ENCODE measurements at places on chromosomes 12 and 14.

DNA sequence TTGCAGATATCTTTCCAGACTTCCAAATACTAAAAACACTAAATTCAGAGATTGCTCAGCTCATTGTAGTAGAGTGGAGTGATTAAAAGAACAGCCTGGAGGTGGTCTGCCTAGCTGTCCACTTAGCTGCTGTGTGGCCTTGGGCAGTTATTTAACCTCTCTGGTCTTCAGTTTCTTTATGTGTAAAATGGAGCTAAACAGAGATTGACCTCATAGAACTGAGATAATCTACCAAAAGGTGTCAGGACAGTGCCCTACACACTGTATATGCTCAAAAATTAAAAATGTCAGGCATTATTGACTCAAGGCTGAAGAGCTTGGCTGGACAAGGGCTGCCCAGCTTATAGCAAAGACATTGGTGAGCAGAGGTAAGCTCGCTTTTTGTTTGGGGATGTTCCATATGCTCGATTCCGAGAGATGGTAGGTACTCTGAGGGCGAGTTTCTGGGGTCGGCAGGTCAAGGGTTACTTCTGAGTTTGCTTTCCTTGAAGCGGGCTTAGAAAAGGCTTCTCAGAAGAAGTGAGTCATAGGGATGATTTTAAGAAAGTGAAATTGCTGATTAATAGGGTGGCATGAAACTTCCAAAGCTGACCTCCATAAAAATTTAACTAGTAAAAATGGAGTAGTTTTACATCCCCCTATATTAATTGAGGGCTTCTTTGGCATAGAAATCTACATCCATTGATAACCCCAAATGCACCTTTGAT is 107.5 kb downstream of the GPATCH2L start:
- no peak for DNase-seq

GRCh38 chr14:24122416-24122815 is 7.7 kb upstream of the NRL start:
- DNase-seq = no peak

DNA sequence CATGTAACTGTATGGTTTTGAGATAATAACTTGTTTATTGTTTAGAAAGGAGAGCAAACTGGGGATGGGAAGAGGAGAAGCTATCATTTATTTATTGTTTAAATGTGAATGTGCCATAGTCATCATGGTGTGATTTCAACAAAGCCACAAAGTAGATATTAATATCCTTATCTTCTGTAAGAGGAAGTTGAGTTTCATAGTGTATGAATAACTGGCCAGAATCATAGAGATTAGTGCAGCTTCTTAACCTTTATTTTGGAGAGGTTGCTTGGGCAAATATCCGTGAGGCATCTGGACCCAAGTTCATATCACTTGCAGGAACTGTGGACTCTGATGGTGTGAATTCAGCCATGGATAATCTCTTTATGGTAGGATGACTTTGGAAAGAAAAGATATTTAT is 26.8 kb upstream of the LYZ start:
- DNase-seq = no peak

GRCh38 chr14:74038020-74038859 is 19.1 kb downstream of the BBOF1 start:
- DNase-seq = no peak

DNA sequence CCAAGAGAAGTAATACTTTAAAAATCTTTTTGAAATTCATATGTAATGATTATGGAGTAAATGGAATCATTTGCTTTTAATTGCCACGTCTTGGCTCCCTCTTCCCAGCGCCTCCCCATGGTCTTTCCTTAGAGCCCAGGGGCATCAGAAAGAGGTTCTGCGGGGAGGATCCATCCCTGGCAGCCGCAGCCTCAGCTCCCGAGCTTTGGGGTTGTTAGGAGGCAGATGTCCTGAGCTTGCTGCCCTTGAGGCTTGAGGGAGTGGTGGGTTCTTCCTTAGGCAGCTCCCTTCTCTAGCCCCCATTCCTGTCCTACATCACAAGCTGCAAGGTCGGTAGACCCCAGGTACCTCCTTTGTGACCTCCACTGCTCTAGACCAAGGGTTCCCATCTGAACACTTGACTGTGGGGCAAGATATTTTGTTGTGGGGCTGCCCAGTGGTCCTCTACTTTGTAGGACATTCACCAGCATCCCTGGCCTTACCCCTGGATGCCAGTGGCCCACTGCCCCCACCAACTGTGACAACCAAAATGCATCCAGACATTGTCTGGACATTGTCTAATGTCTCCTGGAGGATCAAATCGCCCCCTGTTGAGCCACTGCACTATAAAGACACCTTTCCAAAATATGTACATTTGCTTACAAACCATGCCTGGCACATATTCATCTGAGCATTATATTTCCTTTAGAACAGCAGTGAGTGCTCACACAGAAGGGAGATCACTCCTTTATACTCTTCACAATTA is 6.3 kb downstream of the PPP2R5C start:
- no peak for DNase-seq

DNA sequence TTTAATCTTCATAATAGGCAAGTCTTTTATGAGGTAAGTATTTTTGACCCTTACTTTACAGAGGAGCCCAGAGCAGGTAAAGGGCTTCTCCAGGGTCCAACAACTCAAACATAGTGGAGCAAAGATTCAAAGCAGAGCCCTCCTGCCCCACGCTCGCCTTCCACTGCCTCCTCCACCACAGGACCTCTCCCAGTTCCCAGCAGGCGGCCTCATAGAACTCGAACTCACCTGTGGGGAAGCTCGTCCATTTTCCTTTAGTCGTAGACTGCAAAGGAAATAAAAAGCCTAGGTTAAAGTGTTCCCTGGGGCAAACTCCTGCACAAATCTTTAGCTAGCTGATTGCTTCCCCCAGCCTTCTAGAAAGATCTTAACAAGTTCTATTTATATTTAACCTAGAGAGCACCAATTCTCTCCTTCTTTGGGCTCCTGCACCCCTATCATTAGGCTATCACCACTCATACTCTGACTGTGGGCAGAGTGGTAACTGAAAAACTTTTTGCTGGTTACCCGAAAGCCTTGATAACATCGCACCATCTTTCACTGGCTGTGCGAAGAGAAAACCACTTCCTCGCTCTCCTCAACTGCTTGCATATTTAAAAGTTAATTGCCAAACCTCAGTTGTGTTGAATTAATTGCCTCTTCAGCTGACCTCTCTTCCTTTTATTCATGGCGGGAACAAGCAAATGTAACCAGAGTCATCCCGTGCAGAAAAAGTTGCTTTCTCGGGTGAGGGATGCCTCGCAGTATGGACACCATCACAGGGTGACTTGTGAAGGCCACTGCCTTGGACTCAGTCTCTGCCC is 299.6 kb downstream of the DPF3 start:
- no peak for DNase-seq

- no peak for DNase-seq
Measured at GRCh38 chr14:21106176-21106497, 5.3 kb downstream of the TMEM253 start.

DNA sequence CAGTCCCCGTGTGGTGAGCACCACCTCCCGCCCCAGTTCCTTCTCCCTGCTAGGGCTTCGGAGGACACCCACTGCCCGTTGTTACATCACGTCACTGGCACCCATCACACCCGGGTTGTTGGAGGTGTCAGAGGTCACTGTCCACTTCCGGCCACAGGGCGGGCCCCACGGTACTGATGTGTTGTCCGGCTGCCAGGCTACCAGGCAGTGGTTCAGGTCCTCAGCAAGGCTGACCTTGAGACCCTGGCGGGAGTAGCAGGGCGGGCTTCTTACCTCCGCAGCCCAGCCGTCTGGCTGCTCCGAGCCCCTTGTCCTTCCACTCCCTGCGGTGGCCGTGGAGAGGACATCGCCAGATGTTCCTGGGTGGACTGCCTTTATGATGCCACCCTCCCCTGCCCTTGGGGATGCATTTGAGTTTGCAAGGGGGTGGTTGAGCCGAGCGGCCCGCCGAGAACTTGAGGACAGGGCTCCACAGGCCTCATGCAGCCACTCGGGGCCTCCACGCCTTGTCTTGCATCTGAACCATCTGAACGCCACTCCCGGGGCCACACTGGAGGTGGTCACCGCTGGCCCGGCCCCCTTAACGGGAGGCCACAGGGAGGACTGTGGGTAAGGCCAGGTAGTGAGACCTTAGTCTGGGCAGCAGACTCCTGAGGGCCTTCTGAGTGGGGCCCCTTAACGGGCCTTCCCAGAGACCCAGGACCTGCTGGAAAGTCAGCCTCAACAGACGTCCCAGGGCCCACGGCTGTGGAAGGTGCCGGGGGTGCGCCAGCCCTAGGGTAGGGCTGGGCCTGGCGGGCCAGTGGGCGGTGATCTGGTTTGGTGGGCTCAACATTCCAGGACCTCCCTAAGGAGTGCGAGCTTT is 27.1 kb upstream of the PLD4 start:
- no peak for DNase-seq

- DNase-seq = no peak
Measured at GRCh38 chr14:61154641-61155040, 126.5 kb downstream of the TMEM30B start.

GRCh38 chr12:25629341-25629740 is 76.3 kb upstream of the LMNTD1 start:
- DNase-seq = no peak

DNA sequence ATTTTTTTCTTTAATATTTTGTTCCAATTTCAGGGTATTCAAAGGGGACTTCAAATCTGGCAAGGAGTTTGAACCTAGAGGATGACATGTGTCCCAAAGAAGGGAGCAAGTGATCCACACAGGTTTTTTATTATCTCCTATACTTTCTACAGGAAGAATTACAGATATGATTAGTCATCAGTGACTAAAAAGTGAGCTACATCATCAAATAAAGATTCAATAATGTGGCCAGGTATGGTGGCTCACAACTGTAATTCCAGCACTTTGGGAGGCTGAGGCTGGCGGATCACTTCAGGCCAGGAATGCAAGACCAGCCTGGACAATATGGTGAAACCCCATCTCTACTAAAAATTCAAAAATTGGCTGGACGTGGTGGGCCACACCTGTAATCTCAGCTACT is 24.2 kb downstream of the GLT8D2 start:
- DNase-seq = no peak

DNA sequence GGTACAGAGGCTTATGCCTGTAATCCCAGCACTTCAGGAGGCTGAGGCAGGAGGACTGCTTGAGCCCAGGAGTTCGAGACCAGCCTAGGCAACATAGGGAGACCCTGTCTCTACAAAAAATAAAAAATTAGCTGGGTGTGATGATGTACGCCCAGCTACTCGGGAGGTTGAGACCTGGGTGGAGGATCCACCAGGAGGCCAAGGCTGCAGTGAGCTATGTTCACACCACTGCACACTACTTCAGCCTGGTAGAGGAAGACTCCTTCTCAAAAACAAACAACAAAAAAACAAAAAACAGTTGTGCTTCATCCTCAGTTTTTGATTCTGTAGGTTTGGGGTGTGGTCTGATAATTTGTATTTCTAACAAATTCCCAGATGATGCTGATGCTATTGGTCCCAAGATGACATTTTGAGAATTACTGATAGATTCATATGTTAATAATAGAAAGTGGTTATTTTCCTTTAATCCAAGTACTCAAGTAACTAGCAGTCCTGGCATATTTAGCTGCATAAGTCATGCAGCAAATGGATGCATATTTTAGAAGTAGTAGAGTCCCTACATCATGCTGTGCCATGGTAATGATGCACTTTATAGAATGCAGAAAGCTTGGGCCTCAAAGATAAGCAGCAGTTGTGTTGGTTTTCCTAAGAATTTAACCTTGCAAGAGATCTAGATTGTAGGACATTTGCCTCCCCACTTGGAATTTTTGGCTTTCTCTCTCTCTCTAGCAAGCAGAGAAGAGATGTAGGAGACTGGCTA is 76.1 kb upstream of the PAWR start:
- DNase-seq = no peak

DNA sequence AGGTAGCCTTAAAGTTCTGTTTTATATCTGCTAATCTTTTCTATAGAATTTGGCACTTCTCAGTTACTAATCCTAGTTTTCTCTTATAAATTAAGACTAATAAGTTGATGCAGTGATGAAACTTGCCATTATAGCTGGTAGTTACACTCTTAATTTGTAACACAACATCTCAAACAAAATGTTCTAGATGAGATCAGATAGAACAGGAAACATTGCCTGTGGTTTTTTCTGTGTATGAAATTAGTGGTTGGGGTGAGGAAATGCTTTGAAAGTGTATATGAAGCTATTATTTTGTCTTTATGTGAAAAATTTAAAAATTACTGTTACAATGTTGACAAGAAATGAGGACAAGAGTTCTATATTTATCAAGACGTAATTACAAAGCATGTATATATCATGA is 91.9 kb downstream of the PCNX1 start:
- no peak for DNase-seq

DNA sequence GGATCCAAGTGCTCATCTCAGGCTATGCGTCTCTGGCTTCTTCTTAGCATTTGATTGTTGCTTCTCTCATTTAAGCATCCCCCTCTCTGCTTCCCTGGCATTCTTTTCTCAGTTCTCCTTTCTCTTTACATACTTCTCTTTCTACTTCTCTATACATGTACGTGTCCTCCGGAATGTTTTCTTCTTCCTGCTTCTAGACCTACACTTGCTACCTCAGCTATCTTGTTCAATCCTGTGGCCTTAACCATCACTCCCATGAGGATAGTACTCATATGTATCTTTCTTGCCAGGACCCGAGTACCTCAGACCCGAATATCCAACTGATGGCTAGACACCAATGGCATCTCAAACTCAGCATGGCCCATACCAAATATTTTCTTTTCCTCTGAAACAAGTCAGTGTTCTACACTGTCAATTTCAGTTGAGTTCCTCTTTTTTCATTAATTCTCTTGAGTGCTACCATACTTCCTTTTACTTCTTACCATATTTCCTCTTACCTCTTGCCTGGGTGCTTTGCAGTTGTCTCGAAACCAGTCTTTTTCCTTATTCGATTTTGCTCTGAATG is 115.1 kb upstream of the SLC38A2 start:
- DNase-seq = no peak

DNA sequence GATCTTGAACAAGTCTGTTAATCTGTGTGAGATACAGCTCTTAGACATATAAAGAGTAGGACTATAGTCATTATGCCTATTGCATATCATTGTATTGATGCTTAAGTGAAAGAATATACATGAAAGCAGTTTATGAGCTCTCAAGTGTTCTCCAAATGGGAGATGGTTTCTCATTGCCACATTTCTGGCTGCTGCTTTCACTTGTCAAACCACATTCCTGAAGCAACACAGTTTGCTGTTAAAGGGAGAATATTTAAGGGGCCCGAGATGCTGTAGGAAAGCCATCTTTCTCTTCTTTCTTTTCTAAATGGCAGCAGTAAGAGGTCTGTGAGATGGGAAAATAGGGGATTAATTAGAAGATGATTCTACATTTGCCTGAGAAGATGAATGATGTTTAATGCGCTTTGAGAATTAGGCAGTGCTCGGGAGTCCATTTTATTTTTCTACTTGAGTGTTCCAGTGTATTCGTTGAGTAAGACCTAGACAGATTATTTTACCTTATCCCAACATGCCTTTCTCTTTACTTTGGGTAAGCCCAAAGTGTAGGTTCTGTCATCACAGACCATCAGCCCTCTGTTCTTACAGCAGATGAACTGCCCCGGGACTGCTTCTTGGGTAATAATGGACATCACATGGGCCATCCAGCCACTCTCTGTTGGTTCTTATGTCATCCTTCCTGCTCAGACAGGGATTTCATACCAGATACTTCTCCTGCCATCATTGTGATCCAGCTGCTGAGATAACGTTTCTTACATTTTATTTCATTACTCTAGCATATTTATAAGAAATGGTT is 35.6 kb downstream of the ANO4 start:
- no peak for DNase-seq

Data from stimulated activated CD4-positive, alpha-beta T cell treated with anti-CD3 and anti-CD28 coated beads, TNF-alpha, amount 100 ng/mL, for 4 hours (primary cell).